PC-9 (cell line): ENCODE measurements at places on chromosomes 2 and 18.
A peak's percentile ranks its signal among the peaks of the same experiment; 100 is the strongest.

DNA sequence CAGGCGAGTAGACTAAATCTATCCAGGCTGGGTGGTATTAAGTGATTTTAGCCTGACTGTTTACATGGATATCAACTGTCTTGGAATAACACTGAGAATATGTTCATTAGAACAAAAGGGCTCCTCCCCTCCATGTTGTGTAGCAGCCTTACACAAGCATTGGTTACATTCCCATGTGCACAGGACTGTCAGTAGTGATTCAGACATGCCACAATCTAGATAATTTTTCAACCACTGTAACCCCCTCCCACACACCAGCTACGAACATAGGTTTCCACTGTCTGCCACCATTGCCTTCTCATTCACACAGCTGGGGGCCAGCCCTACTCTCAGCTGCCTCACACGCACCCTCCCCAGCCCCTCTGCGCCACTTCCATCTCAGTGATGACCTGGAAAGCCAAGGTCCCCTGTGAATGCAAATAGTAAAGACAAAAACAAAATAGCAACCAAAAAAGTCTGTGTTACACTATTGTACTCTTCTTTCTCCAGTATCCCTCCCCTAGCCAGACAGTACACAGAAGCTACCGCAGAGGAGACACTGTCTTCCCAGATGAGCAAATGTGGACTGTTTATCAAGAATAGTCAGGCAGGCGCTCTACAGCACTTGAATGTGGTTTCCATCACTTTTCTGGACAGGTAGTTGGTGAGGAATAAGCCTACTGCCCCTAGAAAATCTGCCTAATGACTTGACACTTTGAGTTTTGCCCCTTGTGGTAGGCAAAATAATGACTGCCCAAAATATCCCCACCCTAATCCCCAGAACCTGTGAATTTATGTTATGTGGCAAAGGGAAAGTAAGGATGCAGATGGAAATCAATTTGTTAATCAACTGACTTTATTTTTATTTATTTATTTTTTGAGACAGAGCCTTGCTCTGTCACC, 27.9 kb upstream of the TYMS start:
- no peak for DNase-seq

- no peak for DNase-seq
Observed at GRCh38 chr2:41393621-41394020, 654.2 kb upstream of the PKDCC start.

GRCh38 chr18:2907550-2908135, 60.8 kb downstream of the EMILIN2 start:
- DNase-seq, result no peak

DNA sequence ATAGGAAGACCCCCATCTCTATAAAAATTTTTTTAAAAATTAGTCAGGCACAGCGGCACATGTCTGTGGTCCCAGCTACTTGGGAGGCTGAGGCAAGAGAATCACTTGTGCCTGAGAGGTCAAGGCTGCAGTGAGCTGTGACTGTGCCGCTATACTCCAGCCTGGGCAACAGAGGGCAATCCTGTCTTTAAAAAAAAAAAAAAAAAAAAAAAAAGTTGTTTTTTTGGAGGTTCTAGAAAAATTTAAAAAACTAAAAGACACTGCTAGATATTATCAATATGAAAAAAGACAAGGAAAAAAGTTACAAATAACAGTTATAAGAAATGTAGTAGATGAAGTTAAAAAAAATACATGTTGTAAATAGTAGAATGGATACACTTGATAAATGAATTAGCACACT, 56.1 kb upstream of the C2orf15 start:
- no peak for DNase-seq

- no peak for DNase-seq
Observed at GRCh38 chr2:45942237-45942738, 290.8 kb downstream of the PRKCE start.

DNA sequence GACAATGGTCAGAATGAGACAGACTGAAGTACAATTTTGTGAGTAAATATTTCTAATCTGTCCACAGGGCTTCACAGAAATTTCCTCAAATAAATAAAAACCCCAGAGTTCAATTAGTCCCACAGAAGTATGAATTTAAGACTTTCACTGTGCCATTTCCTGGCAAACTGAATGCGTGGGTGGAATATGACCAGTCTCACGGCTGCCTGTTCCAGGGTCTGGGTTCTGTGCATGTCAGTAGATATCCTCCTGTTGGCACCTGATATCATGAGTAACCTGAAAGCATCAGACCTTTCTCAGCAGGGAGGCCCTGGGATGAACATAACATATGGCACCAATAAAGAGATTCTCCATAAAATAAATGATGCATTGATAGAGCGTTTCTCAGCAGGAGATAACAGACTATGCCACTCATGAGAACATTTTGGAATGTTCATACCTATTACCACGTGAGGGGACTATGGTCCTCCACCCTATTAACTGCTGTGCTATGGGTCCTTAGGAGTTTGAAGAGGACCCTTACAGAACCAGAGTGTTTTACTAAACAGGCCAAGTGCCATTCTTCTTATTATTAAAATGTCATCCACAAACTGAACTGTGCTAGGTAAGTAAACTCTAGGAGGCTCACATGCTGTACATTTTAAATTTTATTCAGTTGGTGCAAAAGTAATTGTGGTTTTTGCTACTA, 10.6 kb upstream of the MALL start:
- no peak for DNase-seq

GRCh38 chr2:126303113-126303512, 352.8 kb upstream of the GYPC start:
- no peak for DNase-seq

GRCh38 chr2:67752969-67753368, 309.8 kb downstream of the C1D start:
- no peak for DNase-seq

- no peak for DNase-seq
Observed at GRCh38 chr2:236175548-236176150, 7.5 kb upstream of the GBX2 start.

GRCh38 chr18:22347606-22348511, 69.9 kb downstream of the CTAGE1 start:
- DNase-seq, result no peak

GRCh38 chr18:69588301-69588700, 187.6 kb downstream of the DOK6 start:
- no peak for DNase-seq

GRCh38 chr18:56139372-56139771, 499.0 kb downstream of the TXNL1 start:
- DNase-seq, result no peak

DNA sequence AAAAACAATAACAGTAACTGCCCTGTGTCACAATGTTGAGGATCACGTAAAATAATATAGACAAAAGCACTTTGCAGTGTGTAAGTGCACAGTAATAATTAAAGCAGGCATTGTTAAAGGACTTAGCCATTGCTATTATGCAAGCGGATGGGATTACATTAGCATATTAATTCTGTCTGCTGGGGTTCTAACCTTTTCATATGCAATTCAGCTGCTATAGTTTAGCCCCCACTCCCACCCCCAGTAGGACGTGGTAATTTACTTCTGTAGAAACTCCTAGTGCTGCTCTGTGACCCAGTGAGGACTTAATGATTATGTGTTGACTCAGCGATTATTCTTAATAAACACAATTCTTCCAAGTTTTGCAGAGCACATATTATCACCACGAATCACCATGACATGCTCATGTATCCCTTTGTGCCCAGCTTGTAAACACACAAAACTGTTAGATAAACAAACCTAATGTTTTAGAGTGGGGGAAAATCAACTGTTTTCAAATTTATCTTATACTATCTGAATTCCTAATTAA, 5.1 kb upstream of the ADAM23 start:
- no peak for DNase-seq

DNA sequence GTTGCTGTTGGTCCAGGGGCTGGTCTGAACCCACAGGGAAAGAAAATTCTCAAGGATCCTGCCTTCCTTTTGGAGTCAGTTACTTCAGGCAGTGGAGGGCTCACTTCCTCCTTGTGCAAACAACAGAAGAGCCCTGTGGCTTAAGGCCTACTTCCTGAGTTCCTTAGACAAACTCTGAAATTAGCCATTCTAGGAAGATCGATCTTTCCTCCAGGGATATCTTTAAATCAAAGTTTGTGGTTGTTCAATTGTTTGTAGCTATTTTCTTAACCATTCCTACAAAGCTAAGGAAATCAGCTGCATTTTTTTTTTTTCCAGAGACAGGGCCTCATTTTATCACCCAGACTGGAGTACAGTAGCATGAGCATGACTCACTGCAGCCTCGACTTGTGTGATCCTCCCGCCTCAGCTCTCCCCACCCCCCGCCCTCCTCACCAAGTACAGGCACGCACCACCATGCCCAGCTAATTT, 156.0 kb downstream of the TANC1 start:
- peak; percentile 22 for DNase-seq

DNA sequence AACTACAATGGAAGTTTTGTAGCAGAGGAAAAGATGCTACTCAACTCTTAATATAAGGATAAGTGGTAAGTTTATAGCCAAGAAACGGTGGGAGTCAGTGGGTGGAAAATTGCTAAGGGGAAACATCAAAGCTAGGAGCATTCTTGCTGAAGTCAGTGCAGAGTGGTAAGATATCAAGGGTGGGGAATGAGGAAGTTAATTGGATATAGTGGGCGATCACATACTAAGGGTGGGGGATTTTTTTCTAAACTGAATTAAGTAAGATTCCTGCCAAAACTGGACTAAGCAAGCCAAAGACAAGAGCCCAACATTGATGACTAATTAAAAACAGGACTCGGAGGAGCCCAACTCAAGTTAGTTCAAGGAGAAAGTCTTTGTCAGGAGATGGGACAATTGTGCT, 525.4 kb downstream of the CCDC85A start:
- no peak for DNase-seq

GRCh38 chr2:230757476-230757875, 44.8 kb downstream of the CAB39 start:
- no peak for DNase-seq

DNA sequence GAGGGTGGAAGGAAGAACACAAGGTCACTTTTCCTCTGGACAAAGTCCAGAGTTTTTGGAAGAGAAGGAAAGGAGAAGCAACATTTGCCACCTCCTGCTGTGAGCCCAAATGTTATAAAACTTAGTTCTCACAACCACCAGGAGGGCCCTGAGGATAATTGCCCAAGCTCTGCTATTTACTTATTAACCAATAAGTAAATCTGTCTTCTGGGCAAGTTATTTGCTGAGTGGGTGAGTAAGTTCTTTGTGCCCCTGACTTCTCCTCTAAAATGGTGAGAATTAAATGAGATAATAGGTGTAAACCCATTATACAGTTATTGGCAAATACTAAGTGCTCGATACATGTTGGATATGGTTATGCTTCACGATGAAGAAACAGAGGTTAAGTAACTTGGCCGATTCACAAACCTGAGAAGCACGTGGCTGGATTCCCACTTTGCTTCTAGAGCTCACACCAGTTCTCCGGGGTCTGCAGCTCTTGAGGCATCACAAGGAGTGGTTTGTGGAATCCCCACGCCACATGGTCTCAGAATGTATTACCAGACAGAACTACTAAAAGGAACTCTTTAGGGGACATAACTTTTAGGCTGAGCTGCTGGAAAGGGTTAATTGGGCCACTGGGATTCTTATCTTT, 164.1 kb downstream of the MYCN start:
- no peak for DNase-seq

DNA sequence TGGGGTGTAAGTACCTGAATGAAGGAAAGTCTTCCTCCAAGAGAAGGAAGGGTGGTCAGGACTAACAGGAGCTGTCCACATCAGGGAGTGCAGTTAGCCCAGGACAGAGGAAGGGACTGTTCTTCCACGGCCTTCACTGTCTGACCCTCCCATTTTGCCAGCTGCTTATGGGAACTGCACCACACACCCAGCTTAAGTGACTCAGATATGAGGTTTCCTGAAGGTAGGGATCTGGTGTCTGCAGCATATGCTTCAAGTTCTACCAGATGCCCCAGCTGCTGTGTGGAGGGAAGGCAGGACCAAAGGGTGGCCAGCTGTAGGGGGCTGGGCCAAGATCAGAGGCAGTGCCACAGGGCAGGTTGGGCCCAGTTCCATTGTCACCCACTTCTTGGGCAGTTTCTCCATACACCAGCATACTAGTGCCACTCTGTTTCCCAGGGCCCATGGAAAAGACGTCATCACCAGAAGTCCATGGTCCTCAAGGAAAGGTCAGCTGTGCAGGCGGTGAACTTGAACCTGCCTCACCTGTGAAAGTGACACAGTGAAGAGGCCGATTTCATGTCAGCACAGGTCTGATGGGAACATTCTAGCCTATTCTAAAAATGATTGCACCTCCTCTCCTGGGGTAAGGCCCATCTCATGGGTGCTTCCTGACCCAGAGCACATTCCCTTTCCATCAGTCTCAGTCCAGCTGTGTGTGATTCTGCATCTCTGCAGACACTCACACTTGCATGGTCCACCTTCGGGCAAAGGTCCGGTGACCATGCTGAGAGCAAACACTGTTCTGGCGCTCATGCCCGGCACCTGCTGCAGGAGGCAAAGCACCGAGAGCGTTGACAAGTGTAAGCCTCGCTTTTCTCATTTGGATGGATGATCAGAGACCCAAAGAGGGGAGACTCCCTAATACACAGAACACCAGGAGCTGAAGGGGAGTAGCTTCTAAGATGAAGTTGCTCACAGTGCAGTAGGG, 68.0 kb downstream of the ACAA2 start:
- no peak for DNase-seq

DNA sequence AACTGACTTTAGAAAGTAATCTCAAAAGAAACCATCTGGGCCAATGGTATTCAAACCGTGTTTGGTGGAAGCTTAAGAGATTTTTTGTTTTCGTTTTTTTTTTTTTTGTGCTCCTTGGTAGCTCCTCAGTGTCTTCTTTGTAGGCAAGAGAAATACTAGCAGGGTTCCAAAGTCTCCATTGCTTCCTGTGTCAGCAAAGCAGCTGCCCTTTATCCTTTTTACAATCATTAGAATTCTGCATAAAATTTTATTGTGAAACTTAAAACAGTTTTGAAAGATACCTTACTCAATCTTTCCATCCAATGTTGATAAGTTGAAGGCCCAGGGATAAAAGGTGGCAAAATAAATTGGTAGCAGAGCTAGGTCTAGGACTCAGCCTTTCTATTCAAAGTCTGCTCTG, 479 bp downstream of the IL1F10 start:
- DNase-seq, result no peak

DNA sequence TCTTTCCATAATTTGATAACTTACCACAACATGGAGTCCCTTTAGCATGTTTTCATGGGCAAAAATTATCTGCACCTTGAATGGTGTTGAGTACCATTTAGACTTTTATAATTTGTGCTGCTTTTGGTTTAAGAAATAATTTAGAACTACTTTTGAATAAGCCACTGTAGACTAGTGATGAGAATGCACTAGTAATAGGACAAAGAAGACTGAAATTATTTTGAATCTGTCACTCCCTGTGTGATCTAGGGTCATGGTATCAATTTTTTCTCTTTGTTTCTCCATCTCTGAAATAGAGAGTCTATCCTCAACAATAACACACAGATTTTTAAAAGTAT, 37.7 kb downstream of the EFEMP1 start:
- no peak for DNase-seq

GRCh38 chr18:74825460-74825859, 227.8 kb downstream of the ZNF407 start:
- DNase-seq, result no peak

- peak; percentile 64 for DNase-seq
Observed at GRCh38 chr18:54958704-54959625, at the start of gene CCDC68. Gene CCDC68 (minus strand): TSS chr18:54959461. CDS start chr18:54942791, 16,670 bp downstream.

- no peak for DNase-seq
Observed at GRCh38 chr2:9693196-9693491, 62.3 kb upstream of the YWHAQ start.

- DNase-seq, result no peak
Observed at GRCh38 chr2:43262951-43263350, 36.5 kb upstream of the ZFP36L2 start.

- DNase-seq, result no peak
Observed at GRCh38 chr2:241728627-241729026, 5.8 kb upstream of the D2HGDH start.
